ENCODE measurements at places on chromosomes 4 and X. TPM values are rescaled to one million over a fixed set of nuclear protein-coding genes. Genes with fewer than 3 reads are reported as not detected.

CT45A5 gene
- not detected for total RNA-seq

KLHL4 gene
- total RNA-seq, result 0.92 TPM

SLC6A8 gene
- 8.1 TPM for total RNA-seq

PDCL2 gene
- not detected for total RNA-seq

GAGE1 gene
- total RNA-seq, result not detected

DOK7 gene
- 3.8 TPM for total RNA-seq

TRIM75 gene
- total RNA-seq, result not detected

MOB1B gene
- total RNA-seq, result 10.5 TPM

TMEM31 gene
- total RNA-seq, result not detected

DNA sequence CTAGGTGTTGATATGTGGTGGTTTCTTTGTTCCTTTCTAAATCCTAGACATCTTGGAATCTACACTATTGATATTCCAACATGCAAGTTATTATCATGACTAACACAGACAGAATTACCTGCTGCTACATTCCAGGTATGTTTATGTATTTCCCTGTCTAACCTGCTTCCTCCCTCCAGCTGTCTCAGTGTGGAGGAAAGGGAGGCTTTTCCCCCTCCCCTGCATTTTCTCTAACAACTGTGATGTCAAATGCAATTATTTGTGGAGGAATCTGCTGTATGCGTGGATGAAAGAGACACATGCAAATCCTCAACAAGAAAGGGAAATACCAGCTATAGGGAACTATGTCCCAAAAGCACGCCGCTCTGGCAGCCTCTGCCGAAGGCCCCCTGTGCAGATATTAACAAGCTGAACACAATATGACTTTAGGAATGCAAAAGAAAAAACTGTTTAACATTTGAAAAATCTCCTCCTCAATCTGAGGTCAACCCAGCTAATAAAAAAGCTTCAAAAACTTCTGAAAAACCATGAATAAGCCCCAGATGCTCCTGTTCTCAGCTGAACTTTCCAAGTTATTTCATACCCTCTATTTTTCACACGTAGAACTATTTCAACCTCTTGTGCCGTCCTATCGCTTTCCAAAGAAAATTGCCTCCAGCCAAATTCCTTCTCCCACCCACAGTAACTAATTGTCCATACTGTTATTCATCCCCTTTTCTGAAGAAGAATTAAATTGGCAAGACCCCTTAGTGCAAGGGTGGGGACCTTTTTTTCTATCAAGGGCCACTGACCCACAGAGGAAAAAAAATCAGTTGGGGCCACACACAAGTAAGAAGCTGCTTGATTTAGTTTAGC is 225.1 kb upstream of the GPC4 start:
- H3K4me3 ChIP-seq, result no peak overlapping the region
- no peaks in the 10 kb centered on the region for H3K27me3 ChIP-seq
- H3K4me1 ChIP-seq, result no peaks in the 10 kb centered on the region
- no peak for DNase-seq
- no peak overlapping the region for H3K27ac ChIP-seq
- no peaks in the 10 kb centered on the region for H3K36me3 ChIP-seq

GRCh38 chrX:39791691-39792090 is 306.1 kb downstream of the BCOR start:
- H3K36me3 ChIP-seq, result no peaks in the 10 kb centered on the region
- no peak for DNase-seq
- H3K4me3 ChIP-seq, result no peak overlapping the region
- no peaks in the 10 kb centered on the region for H3K27me3 ChIP-seq
- H3K27ac ChIP-seq, result no peak overlapping the region
- H3K4me1 ChIP-seq, result no peaks in the 10 kb centered on the region

DNA sequence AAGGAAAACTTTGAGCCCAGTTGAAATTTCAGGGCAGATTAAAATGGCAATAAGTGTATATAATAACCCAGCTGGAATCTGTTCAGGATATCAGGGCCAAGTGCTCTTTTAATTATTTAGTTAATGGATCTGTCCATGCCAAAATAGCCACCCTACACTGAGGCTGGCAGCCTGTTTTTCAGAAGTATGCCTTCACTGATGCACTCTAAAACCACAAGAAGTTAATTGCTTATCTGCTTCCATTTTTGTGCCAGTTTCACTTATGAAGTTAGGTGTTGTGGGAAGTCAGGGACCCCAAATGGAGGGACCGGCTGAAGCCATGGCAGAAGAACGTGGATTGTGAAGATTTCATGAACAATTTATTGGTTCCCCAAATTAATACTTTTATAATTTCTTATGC is 960.3 kb downstream of the C4orf33 start:
- no peaks in the 10 kb centered on the region for H3K27me3 ChIP-seq
- no peak overlapping the region for H3K27ac ChIP-seq
- no peaks in the 10 kb centered on the region for H3K4me1 ChIP-seq
- H3K4me3 ChIP-seq, result no peak overlapping the region

GRCh38 chr4:138978028-138978585 is 37.5 kb upstream of the NOCT start:
- peaks cover 29% of the 10 kb centered on the region for H3K4me1 ChIP-seq
- no peaks in the 10 kb centered on the region for H3K36me3 ChIP-seq
- no peak overlapping the region for H3K27ac ChIP-seq

DNA sequence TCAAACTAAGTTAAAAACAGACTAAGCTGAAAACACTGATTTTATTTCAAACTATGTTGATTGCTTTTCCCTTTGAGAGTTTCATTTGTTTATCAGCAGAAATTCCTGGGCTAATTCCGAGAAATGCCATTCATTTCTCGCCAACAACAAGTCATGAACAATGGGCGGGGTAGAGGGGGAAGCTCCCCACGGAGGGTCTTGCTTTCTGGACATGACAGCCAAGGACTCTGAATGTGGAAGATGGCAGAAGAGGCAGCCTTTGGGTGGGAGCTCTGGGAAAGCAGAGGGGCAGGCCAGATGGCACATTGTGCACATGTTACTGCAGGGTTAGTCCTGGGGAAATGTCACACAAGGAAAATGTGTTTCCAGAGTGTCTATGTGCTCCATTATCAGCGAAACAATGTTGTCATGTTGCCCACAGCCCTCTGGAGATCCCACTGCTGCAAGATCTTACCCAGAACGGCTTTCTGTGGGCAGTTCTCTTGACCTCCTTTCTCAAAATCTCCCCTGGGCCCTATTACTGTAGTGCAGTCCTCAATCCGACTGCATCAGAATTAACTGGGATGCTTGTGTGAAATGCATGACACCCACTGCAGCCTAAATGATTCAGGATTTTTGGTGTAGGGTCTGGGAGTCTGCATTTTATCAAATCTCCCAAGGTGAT is 45.0 kb downstream of the CHRDL1 start:
- no peaks in the 10 kb centered on the region for H3K4me1 ChIP-seq
- no peaks in the 10 kb centered on the region for H3K27me3 ChIP-seq
- H3K36me3 ChIP-seq, result no peaks in the 10 kb centered on the region
- no peak overlapping the region for H3K4me3 ChIP-seq

DNA sequence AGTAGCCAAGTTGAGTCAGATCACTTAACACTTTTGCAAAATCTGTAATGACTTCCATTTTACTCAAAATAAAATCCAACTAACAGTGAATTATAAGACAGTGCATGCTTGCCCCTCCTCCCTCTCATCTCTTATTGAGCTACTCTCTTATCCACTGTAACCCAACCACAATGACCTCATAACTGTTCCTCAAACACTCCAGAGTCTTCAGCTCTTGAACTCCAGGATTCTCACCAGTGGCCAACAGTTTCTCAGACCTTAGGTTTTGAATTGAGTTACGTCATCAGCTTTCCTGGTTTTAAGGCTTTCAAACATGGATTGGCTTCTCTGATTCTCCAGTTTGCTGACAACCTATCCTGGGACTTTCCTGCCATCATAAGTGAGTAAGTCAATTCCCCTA is 938.3 kb downstream of the RAB28 start:
- H3K4me3 ChIP-seq, result no peak overlapping the region
- no peaks in the 10 kb centered on the region for H3K4me1 ChIP-seq
- H3K36me3 ChIP-seq, result no peaks in the 10 kb centered on the region
- no peak for DNase-seq

GRCh38 chr4:117311215-117311614 is 225.8 kb upstream of the TRAM1L1 start:
- H3K27me3 ChIP-seq, result no peaks in the 10 kb centered on the region
- no peaks in the 10 kb centered on the region for H3K36me3 ChIP-seq
- no peaks in the 10 kb centered on the region for H3K4me1 ChIP-seq
- no peak overlapping the region for H3K27ac ChIP-seq
- DNase-seq, result no peak

- peak overlapping the region; percentile 49 for H3K4me3 ChIP-seq
- H3K36me3 ChIP-seq, result no peaks in the 10 kb centered on the region
- no peak for DNase-seq
- peak overlapping the region; percentile 51 for H3K27ac ChIP-seq
Measured at GRCh38 chrX:67546496-67547423, 2.9 kb downstream of the AR start.

DNA sequence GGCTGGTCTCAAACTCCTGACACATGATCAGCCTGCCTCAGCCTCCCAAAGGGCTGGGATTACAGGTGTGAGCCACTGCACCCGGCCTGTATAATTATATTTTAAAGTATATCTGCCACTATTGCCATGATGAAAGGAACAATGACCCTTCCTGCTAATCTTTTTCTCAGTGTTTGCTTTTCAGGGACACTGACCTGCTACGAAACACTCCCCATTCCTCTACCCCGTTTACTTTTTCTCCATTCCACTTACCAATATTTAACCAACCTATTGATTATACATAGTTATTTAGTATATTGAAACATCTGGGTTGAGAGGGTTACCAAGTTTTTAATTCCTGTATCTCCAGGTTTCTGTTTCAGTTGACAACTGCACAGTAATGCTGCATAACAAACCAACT is 331.9 kb upstream of the NDST3 start:
- H3K4me1 ChIP-seq, result no peaks in the 10 kb centered on the region
- H3K36me3 ChIP-seq, result no peaks in the 10 kb centered on the region
- no peak overlapping the region for H3K4me3 ChIP-seq

- H3K4me1 ChIP-seq, result no peaks in the 10 kb centered on the region
- H3K4me3 ChIP-seq, result no peak overlapping the region
- peak overlapping the region; percentile 74 for H3K27ac ChIP-seq
- H3K27me3 ChIP-seq, result no peaks in the 10 kb centered on the region
- H3K36me3 ChIP-seq, result no peaks in the 10 kb centered on the region
Measured at GRCh38 chr4:74092957-74093356, 6.0 kb downstream of the CXCL2 start.

DNA sequence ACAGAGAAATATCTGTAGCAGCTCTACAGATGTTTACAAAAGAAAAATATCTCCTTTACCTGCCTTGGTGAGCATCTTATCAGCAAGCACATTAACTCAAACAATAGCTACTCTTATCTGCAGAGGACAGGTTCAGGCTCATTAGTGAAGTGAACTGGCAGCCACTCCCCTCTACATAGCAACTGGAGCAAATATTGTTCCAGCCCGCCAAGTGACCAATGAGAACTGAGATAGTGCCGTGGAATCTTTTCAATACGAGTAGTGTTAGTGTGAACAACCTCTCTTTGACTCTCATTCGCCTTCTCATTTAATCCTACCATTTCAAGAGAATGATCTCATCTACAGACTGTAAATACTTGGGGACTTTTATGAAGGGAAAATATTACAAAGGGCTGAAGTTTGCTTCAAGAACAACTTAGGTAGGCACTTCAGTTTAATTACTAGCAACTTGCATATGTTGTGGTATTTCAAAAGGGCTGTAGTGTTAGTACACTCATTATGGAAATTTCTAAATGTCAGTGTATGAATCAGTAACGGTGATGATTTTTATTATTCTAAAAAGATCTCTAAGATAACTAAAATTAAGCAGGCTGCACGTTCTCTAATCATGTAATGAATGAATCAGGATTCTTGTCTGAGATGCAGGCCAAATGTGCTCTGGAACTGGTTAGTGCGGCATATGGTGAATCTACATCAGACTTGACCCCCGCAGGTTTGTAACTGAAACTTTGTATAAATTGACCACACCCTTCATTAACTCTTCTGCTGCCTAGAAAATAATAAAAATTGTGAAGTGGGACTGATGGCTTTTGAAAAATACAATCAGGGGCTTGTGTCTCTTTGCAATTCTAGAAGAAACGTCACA is 72.4 kb downstream of the PALLD start:
- no peak overlapping the region for H3K27ac ChIP-seq
- no peaks in the 10 kb centered on the region for H3K36me3 ChIP-seq
- H3K4me3 ChIP-seq, result no peak overlapping the region

DNA sequence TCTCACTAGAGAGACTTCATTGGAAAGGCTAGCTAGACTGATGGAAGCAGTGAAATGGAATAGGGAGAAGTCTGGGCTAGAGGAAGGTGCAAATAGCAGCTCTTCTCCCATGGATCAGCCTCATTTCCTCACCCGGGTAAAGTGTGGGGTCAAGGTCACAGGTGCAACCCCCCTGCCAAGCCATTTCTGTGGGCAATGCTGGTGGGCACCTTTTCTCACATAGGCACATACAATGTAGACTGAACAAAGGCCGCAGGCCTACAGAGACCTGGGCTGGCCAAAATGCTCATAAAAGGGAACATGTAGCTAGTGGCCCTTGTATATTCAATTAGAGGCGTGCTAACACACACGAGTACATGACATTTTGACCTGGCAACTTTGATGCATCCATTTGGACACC is 71.5 kb upstream of the EFNB1 start:
- H3K4me3 ChIP-seq, result no peak overlapping the region
- DNase-seq, result no peak
- H3K27me3 ChIP-seq, result no peaks in the 10 kb centered on the region
- H3K36me3 ChIP-seq, result no peaks in the 10 kb centered on the region

- H3K4me3 ChIP-seq, result no peak overlapping the region
- H3K4me1 ChIP-seq, result no peaks in the 10 kb centered on the region
- no peaks in the 10 kb centered on the region for H3K27me3 ChIP-seq
- H3K27ac ChIP-seq, result no peak overlapping the region
- no peaks in the 10 kb centered on the region for H3K36me3 ChIP-seq
- DNase-seq, result no peak
Measured at GRCh38 chr4:37721995-37722638, 35.9 kb upstream of the RELL1 start.

- H3K4me3 ChIP-seq, result no peak overlapping the region
- DNase-seq, result no peak
- no peaks in the 10 kb centered on the region for H3K27me3 ChIP-seq
- no peaks in the 10 kb centered on the region for H3K4me1 ChIP-seq
- H3K27ac ChIP-seq, result no peak overlapping the region
Measured at GRCh38 chr4:147954850-147955249, 223.0 kb downstream of the ARHGAP10 start.

GRCh38 chr4:76090241-76090691 is 15.8 kb downstream of the ART3 start:
- H3K4me1 ChIP-seq, result no peaks in the 10 kb centered on the region
- H3K4me3 ChIP-seq, result no peak overlapping the region
- DNase-seq, result no peak
- H3K27me3 ChIP-seq, result no peaks in the 10 kb centered on the region

DNA sequence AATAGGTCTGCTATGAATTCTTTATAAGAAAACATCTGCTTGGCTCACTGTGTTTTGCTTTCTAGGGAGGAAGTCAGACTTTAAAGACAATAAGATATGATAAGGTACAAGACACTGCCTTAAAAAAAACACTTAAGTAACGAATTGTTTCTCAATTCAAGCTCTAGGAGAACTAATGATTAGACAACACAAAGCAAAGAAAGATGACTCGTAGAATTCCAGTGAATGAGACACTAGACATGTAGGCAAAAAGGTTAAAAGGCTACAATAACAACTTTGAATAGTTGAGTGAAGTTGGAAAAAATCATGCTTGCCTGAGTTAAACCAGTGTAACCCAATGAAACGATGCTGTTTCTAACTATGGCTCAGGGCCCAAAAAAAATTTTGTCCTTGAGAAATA is 344.4 kb upstream of the ACTRT1 start:
- DNase-seq, result no peak
- H3K27ac ChIP-seq, result no peak overlapping the region
- H3K4me3 ChIP-seq, result no peak overlapping the region
- H3K36me3 ChIP-seq, result no peaks in the 10 kb centered on the region
- no peaks in the 10 kb centered on the region for H3K27me3 ChIP-seq
- H3K4me1 ChIP-seq, result no peaks in the 10 kb centered on the region
